ENCODE measurements at places on chromosomes 16 and 17.

DNA sequence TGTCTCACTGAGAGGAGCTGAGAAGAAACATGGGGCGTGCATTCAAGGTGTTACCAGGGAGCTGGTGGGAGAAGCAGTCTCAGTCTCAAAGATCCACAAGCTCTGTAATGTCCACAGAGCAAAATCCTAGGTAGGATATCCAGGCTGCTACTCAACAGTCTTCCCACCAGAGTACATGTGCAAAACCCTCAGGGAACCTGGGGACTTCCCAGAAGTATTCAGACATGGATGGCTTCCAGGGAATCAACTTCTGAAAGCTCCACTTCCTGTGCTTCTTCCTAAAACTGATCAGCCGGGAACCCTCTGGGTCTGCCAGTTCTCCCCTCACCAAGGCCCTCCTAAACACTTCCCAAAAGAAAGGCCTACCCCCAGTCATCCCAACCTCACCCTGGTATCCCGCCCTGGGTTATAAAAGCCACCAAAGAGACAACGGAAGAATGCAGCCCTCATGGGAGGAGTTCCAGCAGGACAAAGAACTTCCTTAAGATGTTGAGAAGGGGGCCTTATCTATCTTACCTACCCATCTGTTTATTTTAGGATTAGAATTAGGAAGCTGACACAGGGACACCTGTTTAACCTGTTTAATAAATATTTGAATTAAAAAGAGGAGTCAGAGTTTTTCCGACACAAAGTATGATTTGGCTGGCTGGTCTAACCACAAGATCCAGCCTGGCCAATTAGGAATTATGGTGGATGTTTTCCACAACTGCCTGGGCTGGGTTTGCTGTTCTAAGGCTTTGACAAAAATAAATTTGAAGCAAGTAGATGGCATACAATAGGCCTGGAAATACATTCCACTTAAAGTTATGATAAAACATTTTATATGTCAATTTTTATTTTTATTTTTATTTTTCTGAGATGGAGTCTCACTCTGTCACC, 37.0 kb downstream of the CUEDC1 start:
- no peak for DNase-seq

GRCh38 chr16:27174798-27175197, 28.5 kb upstream of the KDM8 start:
- DNase-seq, result no peak

GRCh38 chr17:37506678-37507077, 17.0 kb downstream of the DUSP14 start:
- DNase-seq, result no peak

GRCh38 chr17:78745407-78746088, 36.5 kb downstream of the CYTH1 start:
- no peak for DNase-seq

GRCh38 chr17:47925678-47925988, 15.7 kb upstream of the PNPO start:
- no peak for DNase-seq

DNA sequence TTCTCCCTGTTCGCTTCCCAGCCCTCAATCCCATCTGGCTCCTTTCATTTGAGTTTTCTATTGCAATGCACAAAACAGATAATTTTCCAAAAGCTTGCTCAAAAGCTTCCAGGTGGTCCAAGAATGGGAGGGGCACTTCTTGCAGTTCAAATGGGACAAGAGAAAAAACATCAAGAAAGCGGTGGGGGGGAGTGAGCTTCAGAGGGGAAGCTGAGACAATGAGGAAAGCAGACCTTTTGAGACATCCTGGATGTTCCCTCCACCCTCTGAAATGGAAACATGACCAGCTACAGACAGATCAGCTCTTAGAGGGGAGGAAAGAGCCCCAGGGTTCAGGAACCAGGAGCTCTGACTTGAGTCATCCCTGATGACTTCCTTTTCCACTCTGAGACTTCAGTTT, 368.2 kb downstream of the SLC39A11 start:
- no peak for DNase-seq

- no peak for DNase-seq
Measured at GRCh38 chr17:46082257-46082656, 83.2 kb downstream of the STH start.

DNA sequence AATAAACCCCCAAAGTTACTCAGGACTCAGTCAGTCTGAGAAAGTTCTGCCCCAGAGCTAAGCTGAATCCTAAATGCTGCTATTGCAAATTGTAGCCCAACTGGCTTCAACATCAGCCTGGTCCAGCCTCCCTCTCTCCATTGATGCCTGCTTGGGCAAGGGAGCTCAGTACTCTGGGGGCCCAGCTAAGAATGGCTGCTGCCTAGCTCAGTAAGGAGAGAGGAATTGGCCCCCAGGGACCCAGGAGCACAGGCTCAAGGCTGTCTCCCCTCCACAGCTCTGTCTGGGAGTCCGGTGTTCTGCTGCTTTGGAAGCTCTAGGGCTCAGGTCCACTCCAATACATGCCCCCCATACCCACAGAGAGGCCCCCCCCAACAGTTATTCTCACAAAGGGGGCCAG, 1.6 kb downstream of the UNC119 start:
- DNase-seq, result no peak

DNA sequence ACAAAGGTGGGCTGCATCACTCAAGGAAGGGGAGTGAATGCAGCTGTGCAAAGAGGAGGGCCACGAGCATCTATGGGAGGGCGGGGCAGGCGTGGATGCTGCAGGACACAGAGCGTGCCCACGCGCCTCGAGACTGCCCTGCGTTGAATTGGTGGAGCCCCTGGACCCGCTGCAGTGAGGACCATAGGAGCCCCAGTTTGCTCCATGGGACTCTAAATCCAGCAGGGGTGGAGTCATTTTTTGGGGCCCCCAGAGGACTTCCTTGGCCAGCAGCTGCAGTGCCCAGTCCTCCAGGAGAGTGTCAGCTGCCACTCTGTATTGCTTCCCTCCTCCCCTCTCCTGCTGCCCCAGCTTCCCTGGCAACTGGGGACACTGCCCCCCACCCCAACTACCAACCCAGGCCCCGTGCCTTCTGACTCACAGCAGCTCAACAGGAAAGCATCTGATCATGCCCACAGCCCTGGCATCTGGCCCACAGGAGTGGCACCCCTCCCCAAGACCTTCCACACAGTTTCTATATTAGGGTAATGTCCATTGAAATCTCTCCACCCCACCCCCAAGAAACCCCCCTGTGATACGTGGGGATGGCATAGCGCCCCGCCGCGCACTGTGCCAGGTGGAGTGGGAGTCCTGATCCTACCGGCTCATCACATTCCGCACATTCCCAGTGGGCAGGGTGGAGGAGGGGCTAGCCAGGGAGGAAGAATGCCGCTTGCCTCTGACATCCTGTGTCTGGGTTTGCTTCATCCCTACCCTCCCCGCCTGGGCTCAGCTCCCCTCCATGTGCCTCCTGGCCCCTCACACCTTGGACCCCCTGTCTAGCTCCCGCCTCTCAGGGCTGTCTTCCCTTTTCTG, 27.8 kb upstream of the ITGA3 start:
- no peak for DNase-seq

DNA sequence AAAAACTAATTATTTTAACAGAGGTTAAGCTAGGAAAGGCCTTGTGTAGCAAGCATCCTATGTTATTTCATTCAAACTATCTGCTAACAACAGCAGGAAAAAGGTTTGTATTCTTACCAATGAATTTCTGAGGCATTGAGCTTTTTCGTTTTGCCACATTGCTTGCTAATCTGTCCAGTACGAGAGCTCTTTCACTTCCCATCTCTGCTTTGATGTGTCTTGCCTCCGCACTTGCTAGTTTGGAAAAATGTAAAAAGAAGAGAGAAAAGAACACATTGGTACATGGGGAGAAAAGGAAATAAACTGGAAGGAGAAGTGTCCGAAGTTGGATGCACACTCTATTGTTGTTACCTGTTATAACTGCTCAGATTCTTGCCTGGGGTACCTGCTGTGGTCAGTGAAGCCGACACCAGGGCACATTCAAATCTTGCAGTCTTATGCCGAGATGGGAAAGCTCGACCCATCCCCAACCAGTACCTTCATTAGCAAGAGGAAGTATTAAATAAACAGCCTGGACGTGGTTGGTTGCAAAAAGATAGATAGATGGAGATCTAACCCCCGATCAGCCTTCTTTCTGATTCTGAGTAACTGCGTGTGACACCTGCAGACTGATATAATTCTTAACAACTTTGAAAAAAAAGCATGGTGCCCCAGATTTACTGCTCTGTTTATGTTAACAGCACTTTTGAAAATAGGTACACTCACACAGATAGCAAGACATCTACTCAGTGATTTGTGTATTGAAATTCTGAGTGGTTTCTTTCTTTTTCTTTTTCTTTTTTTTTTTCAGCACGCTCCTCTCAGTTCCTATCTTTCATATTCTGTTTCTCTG, 40.0 kb downstream of the GRB7 start:
- DNase-seq, result no peak

DNA sequence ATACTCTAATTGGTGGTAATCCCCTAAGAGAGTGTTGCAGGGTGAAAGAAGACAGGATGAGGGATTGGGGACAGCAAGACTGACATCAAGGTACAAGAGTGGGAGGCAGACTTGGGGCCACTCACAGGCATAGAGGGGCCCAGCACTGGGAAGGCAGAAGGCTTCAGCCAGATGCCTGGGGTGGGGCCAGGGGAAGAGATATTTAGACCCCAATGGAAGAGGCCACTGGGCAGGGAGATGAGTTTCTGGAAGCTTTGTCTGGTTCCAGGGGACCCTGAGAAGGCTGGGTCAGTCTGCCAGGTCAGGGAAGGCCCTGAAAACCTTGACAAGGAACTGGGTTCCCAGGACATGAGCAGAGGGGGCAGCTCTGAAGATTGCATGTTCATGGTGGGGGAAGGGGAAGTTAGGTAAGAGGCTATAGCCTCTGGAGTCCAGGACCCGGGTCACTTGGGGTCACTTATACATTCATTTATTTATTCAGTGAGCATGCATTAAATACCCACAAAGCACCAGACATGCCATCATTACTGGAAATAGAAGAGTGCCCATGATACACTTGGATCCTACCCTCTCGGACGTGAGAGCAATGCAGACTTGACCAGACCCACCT, 92.9 kb downstream of the TMEM132E start:
- no peak for DNase-seq

- no peak for DNase-seq
Measured at GRCh38 chr16:58462499-58462996, 37.4 kb upstream of the NDRG4 start.

DNA sequence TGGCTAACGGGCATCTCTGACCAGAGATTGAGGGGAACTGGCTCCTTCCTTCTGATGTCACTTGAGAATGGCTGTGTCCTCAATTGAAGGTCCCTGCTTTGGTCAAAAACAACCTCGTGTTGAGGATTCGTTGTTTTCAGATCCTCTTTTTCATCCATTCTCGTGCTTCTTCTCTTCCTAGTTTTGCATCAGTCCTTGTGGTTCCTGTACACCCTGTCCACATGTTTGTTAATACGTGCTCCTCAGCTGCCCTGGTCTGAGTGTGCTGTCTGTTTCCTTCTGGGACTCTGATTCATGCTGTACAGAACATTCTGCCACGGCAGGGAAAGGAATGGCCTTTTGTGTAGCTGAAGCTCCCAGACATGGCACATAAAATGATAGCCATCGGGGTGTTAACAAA, 863.2 kb upstream of the GOT2 start:
- no peak for DNase-seq

GRCh38 chr17:10205549-10206185, 7.3 kb upstream of the GAS7 start:
- no peak for DNase-seq

GRCh38 chr17:41705271-41705991, 6.7 kb upstream of the GAST start:
- DNase-seq, result no peak

- DNase-seq, result no peak
Measured at GRCh38 chr17:75913537-75914210, 9.0 kb upstream of the MRPL38 start.

- no peak for DNase-seq
Measured at GRCh38 chr16:54944002-54944401, 13.3 kb downstream of the IRX5 start.

DNA sequence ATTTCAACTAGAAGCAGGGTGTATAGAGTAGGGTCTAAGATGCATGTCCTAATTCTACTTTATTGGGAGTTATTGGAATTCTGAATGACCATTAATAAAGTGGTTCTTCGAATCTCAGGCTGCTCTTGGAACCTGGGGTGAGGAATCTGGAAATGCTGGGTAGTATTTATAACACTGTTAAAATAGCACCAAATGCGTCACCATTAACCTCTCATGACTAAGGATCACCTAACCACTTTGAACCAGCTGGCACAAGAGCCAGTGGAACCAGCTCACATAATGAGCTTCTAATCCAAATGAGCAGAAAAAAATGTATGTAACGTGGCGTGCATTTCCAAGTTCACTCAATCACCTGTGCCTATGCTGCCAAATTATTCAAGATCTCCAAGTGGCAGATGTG, 281.7 kb downstream of the GRIN2A start:
- no peak for DNase-seq

DNA sequence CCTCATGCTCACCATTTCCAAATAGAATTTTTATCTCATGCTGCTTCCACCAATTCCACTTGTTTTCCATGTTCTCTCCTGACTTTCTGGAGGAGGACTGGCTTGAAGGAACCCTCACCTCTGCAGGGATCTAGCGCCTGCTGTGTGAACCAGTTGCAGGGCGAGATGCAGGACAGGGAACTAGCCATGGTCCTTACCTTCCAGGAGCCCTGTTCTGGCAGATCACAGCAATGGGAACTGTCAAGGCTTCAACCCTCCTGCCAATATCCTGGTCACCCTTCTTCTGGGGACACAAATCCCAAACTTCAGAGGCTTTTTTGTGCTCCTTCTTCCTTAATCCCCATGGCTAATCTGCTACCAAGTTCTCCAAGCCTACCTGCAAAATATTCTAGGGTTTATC, 60.4 kb upstream of the MMP2 start:
- DNase-seq, result no peak

- DNase-seq, result no peak
Measured at GRCh38 chr17:40167685-40168261, 9.5 kb upstream of the RAPGEFL1 start.

DNA sequence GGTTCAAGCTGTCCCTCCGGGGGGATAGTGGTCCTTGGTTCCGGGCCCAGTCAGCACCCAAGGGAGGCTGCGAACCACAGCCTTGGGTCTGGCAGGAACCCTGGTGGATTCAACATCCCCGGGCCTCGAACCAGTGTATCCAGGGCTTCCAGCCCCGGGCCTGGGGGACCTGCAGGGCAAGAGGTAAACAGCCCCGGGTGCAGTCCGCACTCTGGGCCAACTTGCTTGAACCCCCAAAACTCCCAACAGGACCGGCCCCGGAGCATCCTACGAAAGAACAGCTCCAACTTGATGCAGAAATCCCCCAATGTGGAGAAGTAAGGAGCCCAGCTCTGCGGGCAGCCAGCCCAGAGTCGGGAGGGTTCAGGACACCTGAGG, 1.5 kb upstream of the NEURL4 start:
- DNase-seq, result no peak

DNA sequence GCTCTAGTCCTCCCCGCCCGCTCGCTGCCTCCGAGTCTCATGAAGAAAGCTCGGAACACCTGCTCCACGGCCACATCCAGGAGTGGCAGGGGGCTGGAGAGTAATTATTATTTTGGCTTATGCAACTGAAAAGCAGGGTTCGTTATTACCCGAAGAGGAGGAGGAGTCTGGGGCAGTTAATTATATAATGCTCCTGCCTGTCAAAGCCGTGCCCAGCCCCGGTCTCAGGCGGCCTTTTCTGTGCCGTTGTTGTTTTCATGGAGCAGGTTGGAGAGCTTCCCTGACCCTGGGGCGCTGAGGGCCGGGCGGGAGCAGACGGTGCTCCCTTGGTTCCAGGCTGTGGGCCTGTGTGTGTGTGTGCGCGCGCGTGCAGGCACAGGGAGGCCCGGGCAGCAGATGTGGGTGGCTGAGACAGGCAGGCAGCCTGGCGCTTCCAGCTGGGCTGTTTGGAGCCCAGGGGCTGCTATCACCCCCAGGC, 2.4 kb downstream of the JPH3 start:
- DNase-seq, result no peak

GRCh38 chr17:32286518-32286900, 20.9 kb downstream of the RHBDL3 start:
- DNase-seq, result no peak

All from stimulated activated CD8-positive, alpha-beta memory T cell treated with anti-CD3 and anti-CD28 coated beads, Interleukin-2, amount 100 ng/mL, for 1 hour (primary cell).